ENCODE measurements at places on chromosomes 13 and 19.

GRCh38 chr19:49512970-49513745 lies 697 bp downstream of the FCGRT start:
- no peak for DNase-seq

DNA sequence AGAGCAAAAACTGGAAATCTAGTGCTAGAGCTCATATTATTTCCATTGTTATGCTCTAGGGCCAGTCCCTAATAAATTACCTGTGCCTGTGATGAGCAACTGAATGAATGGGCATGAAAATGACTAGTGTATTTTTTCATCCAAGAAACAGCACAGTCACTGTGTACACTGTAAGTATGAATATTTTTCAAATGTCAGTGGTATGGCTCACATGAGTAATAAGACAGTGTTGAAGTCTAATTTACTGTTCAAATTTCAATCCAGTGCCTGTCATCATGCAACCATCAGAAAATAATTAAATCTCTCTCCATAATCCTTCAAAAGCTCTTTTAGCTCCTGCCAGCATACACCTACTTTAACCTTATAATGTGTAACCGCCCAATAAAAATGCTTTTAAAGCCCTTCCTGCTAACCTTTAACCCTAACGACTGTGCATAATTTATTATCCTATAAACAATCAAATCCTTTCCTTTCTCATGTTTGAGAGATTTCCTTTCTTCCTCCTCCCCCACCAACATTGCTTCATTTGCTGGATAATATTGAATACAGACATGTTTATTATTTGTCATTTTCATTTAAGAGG lies 378.3 kb downstream of the GPC5 start:
- DNase-seq: no peak

DNA sequence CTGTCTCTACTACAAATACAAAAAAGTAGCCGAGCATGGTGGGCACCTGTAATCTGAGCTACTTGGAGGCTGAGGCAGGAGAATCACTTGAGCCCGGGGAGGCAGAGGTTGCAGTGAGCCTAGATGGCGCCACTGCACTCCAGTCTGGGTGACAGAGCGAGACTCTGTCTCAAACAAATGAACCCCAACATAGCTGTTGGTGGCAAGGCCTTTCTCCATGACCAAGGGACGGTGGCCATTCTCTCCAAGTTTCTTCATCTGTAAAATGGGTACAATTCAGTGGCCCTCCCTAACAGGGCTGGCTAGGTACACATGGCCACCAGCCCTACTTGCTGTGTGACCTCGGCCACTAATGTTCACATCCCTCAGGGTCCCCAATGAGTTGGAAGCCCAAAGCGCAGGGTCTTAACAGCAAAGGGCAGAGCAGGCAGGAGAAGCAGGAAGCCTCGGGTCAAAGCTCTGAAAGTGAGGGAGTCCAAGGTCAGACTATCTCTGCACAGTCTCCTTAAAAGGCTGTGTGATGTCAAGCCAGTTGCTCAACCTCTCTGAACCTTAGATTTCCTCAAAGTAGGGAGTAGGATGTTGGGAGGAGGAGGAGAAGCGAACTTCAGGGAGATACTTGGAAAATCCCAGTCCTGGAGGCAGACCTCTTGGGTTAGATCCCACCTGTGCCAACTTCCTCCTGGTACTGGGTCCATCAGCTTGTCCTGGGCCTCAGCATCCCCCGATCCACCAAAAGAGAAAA lies 2.7 kb downstream of the JUND start:
- DNase-seq: no peak

DNA sequence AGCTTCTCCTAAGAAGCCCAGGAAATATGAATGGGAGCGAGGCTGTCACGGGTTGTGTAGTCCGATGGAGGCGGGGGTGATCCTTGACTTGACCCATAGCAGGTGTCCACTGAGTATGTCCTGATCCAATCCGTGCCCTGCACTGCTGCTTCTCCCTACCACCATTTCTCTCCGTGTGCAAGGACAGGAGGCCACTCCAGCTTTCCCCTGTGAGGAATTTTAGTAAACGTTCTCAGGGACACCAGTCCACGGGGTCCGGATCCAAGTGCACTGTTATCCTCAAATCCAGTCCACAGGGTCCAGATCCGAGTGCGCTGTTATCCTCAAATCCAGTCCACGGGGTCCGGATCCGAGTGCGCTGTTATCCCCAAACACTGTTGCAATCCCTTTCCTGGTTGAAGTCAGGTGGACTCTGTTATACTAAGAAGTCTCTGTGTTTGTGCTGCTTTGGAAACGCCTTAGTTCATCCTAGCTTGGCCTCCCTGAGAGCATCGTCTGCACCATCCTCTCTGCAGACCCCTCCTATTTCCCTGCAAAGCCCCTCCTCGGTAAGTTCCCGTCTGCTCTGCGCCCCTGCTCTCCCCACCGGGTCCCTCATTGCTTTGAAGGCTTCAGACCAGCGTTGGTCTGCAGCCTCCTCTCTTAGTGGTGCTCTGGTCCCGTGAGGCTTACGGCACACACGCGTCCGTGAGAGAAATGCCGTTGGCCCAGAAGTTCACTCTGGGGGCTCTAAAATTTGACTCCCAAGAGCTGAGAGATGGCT lies 303.5 kb downstream of the TEX29 start:
- DNase-seq: no peak

- no peak for DNase-seq
Observed at GRCh38 chr13:38686577-38687245, at the start of gene FREM2. TSS of gene FREM2 (plus strand) at chr13:38687077. CDS start at chr13:38687345, 268 bp downstream.

DNA sequence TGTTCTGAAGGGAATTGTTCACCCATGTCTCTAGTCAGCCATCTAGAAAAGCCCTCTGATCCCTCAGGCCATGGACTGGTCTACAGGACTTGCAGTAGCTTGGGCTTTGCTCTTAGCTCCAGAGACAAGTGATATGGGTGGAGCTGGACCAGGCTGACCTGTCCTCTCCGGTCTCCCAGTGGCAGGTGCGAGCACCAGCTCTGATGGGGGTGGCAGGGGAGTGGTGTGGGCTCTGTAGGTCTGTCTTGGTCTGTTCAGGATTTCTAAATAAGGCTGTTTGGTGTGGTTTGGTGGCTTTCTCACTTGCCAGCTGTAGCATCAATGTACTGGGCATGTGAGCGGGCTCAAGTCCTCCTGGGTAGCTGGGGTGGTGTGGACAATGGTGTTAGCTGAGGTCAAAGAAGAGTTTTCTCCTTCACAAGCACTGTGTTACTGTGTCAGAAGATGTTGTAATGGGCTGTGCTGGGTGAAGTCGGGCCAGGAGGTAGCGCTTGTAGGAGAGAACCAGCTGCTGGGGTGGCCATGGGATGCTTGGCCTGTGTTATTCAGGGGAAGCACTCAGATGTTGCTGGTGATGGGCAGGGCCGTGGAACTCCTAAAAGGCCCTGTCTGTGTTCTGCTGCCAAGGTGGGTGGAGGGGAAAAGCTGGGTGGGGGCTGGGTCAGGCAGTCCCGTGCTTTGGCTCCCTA lies 16.9 kb downstream of the GPC6 start:
- DNase-seq: no peak

GRCh38 chr19:4986471-4986891 lies 17.6 kb downstream of the KDM4B start:
- DNase-seq: no peak

GRCh38 chr13:30371649-30372265 lies 50.5 kb upstream of the UBE2L5 start:
- peak; percentile 82 for DNase-seq

- no peak for DNase-seq
Observed at GRCh38 chr13:29693275-29693945, 97.9 kb upstream of the SLC7A1 start.

DNA sequence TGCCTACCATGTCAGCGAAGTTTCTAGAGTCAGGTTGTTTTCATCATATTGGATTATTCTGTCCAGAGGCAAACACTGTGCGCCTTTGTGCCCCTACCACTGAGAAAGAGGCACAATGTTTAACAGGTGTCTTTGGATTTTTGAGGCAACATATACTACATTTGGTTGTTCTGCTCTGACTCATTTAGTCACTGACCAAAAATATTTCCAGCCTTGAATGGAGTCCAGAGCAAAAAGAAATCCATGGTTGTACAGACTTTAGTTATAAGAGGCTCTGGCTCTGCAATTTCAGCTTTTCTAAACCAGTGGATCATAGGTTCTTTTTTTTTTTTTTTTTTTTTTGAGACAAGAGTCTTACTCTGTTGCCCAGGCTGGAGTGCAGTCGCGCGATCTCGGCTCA lies 35.7 kb downstream of the LACC1 start:
- peak; percentile 62 for DNase-seq

DNA sequence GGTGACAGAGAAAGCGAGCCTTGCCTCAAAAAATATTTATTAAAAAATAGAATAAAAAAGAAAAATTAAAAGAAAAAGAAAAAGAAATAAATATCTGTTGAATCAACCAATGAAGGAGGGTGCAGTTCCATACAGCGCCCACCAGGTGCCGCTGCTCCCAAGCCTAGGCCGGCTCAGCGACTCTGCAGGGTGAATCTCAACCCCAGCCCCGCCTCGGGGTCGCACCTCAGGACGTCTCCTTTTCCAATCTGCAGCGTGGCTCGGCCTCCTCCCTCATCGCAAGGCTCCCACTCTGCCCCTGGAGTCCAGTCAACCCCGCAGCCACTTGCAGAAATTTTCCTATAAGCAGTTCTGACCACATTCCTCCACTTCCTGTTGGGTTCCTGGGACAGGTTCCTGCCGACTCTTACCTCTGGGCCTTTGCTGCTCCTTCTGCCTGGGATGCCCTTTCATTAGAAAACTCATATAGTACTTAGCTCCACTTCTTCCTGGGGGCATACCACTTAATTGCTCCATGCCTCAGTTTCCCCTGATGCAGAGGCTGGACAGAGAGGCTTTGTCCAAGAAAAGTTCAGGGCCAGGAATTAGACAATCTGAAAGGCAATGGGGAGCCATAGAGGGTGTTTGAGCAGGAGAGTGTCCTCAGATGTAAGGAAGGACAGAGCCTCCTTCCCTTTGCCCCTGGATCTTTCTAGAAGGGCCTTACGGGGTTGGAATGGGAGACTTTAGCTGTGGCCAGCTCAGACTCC lies 24.3 kb downstream of the NFILZ start:
- DNase-seq: peak; percentile 27

DNA sequence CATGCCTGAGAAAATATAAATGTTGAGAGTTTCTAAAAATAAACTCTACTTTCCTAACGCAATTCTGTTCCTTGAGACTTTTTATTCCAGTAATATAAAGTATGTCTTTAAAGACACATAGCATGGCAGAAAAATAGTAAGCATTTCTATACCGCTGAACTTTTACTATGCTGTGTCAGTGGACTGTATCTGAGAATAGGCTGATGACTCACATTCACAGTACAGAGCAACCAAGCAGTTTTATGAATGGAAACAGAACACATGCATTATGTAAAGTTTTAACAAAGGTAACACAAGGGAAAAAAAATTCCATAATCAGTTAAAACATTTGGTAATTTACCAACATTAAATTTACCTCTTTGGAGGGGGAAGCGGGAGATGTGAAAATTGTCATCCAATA lies 38.4 kb downstream of the ZDHHC20 start:
- peak; percentile 58 for DNase-seq

GRCh38 chr19:48325265-48325910 lies at the start of gene EMP3:
TSS of gene EMP3 (plus strand) at chr19:48325552. CDS start at chr19:48326845, 1,293 bp downstream.
- peak; percentile 92 for DNase-seq

- no peak for DNase-seq
Observed at GRCh38 chr19:47444388-47444821, 25.1 kb upstream of the MEIS3 start.

- DNase-seq: no peak
Observed at GRCh38 chr19:47895165-47895782, 9.2 kb upstream of the SULT2A1 start.

DNA sequence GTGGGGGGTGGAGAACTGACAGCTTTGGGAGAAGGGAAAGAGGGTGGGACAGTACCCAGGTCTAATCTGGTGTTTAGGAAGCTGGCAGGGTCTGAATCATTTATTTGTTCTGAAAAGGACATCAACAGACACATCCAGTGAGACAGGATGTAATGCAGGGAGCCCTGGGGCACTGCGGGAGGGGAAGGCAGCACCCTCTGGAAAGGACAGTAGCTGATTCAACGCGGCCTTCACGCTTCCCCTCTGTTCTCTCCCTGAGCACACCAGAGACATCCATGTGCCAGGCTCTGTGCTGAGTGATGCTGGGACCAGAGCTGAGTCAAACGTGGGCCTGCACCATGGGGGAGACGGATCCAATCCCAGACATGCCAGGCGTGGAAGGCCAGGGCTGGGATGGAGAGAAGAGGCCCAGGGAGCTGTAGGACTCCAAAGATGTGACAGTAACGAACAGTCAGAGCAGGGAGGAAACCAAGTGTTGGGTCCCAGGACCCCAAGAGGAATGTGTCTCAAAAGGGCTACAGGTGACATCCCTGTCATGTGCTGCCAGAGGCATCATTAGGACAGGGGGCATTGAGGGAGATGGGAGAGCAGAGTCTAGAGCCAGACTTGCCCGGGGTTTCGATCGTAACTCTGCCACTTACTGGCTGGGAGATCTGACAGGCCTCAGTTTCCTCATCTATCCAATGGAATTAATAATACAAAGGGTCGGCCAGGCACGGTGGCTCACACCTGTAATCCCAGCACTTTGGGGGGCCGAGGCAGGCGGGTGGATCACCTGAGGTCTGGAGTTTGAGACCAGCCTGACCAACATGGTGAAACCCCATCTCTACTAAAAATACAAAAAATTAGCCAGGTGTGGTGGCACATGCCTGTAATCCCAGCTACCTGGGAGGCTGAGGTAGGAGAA lies 1.7 kb downstream of the ETFB start:
- no peak for DNase-seq

- DNase-seq: peak; percentile 35
Observed at GRCh38 chr19:38277969-38278680, 13.8 kb downstream of the SPINT2 start.

DNA sequence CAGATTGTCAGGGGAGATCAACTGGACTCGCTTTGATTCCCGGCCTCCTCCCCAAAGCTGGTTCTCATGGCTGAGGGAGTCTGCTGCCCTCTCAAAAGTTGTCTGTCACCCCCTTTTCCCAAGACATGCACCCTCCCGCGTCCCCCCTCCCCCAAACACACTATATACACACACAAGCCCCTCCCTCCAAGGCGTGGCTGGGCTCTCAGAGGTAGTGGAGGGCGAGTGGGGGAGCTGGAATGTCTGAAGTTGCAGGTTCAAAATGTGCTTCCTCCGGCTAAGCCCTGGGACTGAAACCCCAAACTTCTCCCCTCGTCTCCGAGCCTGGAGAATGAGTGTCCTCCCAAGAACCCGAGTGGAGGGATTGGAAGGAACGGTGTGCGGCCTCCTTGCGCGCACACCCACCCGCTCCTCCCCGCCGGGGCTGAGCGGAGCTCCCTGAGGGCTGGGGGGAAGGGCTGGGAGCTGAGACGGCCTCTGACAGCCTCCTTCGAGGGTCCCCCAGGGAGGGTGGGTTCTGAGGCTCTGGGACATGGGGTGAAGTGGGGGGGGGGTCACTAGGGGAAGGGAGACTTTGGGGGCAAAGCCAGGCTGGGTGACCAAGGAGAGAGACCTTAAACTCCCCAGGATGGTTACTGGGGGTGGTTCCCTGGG lies 9.9 kb upstream of the MEIS3 start:
- DNase-seq: no peak

- DNase-seq: no peak
Observed at GRCh38 chr13:110980921-110981320, 66.1 kb upstream of the ANKRD10 start.
